KBM-7 (cell line): ENCODE measurements at places on chromosomes 5 and 9.

- no peak for DNase-seq
These were observed 422.2 kb downstream of the NR2F1-AS1 start for GRCh38 chr5:93158841-93159240.

GRCh38 chr5:62305358-62305714 is 670 bp upstream of the KIF2A start:
- no peak for DNase-seq

DNA sequence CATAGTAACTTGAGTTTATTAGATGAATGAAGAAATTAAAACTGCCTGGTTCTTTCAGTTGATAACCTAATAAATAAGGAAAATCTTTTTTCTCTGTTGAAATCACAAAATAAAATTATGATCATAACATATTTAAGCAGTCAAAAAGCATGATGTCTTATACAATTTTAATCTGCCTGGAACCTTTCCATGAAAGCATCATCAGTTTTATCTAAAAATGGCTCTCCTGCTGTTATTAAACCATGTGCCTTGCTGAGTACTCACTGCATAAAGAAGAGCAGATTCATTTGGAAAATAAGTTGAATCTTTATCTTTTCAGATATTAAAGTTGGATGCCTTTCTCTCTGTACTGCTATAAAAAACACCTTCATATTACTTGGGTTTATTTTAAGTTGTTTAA is 148.8 kb downstream of the SLC24A2 start:
- DNase-seq: no peak

DNA sequence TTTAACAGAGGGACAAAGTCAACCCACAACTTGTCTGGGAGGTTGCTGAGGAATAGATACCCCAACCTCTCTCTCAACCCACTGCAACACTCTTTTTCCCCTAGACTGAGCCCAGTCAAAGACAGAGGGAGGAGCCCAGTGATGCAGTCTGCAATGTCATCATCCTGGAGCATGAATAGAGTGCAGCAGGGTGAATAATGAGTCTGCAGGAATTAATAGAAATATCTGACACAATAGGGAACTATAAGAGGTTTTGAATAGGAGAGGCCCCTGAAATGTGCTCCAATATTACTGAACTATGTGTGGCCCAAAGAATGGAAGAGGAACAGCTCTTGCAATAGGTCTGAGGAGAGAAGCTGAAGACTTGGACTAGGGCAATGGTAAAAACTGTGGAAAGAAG is 59.1 kb downstream of the PDCD1LG2 start:
- no peak for DNase-seq

GRCh38 chr9:93346231-93347112 is 105.0 kb upstream of the FAM120A start:
- no peak for DNase-seq

DNA sequence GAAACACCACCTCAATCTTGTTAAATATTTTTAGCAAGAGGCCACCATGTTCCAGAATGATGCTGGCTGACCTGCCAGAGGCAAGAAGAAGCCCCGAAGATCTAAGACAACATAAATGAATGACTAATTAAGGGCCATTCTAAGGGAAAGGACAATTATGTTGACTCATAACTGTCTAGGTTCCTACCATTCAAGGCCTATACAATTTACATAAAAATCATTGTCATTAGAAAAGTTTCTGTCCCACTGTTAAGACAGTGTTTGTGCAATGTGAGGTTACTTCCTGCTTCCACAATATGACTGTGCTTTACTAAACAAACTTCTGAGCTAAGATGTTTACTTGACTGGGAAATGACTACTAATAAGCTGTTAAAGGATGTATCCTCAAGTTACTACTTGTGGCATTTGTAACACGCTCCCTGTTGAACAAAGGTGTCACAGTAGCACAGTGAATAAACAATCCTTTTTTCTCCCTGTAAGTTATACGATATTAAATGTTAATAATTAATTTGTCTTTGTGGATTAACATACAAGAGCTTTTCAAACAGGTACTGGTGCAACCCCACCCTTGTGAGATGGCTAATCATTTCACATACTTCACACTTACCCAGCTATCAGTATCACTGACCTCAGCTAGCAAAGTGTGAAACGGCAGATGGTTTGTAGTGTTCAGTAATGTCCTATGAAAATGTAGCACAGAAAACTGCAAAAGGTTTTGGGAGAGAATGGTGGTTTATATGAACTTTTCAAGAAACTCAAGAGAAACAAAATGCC is 195.8 kb downstream of the EFNA5 start:
- DNase-seq: no peak

GRCh38 chr9:77802515-77803293 is 154.6 kb upstream of the GNA14 start:
- no peak for DNase-seq

DNA sequence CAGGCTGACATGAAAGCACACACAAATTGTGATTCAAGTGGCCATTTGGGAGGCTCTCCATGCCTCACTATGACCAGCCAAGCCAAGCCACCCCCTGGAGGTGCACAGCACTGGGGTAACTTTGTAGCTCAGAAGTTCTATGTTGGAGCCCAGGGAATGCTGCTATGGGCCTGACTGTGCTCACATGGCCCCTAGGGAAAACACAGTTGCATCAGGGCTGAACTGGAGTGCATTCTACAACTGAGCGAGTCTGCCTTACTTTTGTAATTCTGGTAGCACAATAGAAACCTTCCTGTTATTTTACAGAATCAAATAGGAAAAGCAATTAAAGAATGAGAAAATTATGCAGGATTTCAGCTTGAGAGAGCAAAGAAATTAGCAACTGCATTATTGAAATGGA is 455.5 kb upstream of the TRPC7 start:
- DNase-seq: no peak

- DNase-seq: no peak
These were observed 9.3 kb downstream of the TPPP start for GRCh38 chr5:683551-684481.

GRCh38 chr9:79578891-79579290 is 7.1 kb downstream of the TLE4 start:
- DNase-seq: no peak

- peak; percentile 29 for DNase-seq
These were observed 84.5 kb upstream of the FREM1 start for GRCh38 chr9:14994738-14995137.

DNA sequence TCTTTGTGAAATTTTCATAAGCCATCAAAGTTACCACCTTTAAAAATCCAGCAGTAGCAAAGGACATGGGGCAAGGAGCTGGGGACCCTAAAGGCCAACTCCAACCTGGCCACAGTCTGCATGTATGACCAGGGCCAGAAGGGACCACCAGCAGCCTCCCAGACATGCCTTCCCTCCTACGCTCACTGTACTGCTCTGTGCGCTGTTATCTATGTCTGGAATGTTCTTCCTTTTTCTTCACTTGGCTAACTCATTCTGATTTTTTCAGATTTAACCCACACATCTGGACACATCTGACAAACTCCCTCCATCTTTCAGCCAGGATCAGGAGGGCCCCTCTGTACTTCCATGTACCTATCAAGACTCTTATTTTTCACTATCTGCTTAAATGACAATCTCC is 47.6 kb upstream of the TRAF1 start:
- no peak for DNase-seq

DNA sequence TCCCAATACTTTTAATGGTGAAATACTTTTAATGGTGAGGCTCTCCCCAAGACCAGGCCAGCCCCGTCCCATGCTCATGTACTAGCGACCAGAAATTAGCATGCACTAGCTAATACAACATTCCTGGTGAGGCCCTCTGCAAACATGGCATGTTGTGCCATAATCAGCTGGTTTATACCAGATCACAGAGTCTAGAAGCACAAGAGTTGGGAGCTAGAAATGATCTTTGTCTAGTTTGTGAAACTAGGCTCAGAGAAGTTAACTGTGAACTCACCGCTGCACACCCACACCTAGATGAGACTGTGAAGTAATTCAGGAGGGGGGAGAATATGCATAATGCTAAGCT is 37.4 kb downstream of the MTMR12 start:
- DNase-seq: no peak

DNA sequence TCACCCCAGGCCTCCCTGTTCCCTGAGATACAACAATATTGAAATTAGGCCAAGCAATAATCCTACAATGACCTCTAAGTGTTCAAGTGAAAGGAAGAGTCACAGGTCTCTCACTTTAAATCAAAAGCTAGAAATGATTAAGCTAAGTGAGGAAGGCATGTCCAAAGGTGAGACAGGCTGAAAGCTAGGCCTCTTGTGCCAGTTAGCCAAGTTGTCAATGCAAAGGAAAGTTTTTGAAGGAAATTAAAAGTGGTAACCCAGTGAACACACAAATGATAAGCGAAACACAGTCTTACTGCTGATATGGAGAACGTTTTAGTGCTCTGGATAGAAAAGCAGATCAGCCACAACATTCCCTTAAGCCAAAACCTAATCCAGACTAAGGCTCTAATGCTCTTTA is 39.8 kb downstream of the PTAR1 start:
- no peak for DNase-seq

- peak; percentile 76 for DNase-seq
These were observed 36.8 kb upstream of the SSBP2 start for GRCh38 chr5:81787474-81788242.

- no peak for DNase-seq
These were observed 126.2 kb upstream of the DMRT1 start for GRCh38 chr9:715300-715699.

- peak; percentile 76 for DNase-seq
These were observed 74.5 kb downstream of the CDKN2A start for GRCh38 chr9:21919377-21920362.

DNA sequence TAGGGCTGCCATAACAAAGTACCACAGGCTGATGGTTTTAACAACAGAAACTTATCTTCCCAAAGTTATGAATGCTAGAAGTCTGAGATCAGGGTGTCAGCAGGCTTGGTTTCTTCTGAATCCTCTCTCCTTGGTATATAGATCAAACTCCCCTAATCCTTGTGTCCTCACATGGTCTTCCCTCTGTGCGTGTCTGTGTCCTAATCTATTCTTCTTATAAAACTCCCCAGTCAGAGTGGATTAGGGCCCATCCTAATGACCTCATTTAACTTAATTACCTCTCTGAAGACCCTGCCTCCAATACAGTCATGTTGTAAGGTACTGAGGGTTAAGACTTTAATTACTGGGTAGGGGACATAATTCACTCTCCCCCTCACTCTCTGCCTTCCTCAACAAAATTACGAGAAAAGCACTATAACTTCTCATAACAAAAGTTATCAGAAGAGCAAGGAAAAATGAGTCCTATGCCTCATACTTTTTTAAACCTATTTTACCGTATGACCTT is 68.6 kb downstream of the DPYSL3 start:
- DNase-seq: no peak

DNA sequence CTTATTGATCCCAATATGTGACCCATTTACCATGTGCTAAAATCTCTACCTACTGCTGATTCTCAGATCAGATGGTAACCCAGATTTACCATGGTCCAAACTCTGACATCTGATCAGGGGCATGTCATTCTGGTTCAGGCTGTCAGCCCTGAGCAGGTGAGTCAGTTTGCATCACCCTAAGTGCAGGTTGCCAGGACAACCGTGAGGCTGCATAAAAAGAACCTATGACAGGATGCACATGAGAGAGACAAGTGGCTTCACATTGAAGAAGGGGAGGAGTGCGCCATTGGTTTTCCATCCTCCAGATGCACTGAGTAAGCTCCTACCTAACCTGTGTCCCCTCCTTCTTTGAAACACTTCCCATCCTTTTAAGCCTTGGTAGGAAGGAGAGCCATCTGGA is 801 bp upstream of the PRSS3 start:
- DNase-seq: no peak

GRCh38 chr9:4048441-4048840 is 251.4 kb downstream of the GLIS3 start:
- no peak for DNase-seq

DNA sequence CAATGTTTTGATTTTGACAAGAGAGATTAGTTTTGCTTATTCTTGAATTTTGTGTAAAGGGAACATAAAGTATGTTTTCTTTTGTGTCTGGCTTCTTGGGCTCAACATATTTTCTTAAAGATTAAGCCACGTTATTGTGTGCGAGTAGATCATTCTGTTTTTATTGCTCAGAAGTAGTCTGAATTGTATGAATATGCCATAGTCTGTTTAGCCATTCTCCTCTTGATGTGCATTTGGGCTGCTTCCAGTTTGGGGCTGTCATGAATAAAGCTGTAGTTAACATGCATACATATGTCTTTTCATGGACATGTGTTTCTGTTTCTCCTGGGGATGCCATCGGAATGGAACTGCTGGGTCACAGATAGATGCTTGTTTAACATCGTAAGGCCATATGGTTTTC is 198.9 kb downstream of the FANCC start:
- DNase-seq: no peak

DNA sequence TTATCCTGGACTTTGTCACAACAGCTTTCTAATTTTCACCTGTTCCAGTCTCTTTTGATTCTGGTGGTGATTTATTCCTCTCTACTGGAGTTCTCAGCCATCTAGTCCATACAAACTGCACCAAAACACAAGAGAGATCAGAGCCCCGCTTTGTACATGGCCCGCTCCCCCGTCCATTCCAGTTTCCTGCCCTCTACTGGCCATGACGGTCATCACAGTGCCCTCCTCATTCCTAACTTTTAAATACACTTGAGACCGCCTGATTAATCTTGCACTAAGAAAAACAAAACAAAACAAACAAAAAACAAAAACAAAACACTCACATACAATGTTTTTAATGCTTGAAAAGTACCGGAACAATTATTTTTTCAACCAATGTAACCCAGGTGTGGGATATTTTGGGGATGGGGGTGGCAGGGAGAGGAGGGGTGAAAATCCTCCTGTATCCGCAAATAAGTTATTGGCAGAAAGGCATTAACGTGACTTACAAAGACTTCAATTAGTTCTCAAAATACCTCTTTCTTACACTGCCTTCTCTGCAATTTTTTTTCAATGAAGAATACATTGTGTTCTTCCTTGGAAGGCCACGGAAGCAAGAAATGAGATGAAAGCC is 84.8 kb upstream of the PAM start:
- DNase-seq: peak; percentile 47

- DNase-seq: no peak
These were observed 1.8 kb downstream of the TCERG1 start for GRCh38 chr5:146448783-146449519.

DNA sequence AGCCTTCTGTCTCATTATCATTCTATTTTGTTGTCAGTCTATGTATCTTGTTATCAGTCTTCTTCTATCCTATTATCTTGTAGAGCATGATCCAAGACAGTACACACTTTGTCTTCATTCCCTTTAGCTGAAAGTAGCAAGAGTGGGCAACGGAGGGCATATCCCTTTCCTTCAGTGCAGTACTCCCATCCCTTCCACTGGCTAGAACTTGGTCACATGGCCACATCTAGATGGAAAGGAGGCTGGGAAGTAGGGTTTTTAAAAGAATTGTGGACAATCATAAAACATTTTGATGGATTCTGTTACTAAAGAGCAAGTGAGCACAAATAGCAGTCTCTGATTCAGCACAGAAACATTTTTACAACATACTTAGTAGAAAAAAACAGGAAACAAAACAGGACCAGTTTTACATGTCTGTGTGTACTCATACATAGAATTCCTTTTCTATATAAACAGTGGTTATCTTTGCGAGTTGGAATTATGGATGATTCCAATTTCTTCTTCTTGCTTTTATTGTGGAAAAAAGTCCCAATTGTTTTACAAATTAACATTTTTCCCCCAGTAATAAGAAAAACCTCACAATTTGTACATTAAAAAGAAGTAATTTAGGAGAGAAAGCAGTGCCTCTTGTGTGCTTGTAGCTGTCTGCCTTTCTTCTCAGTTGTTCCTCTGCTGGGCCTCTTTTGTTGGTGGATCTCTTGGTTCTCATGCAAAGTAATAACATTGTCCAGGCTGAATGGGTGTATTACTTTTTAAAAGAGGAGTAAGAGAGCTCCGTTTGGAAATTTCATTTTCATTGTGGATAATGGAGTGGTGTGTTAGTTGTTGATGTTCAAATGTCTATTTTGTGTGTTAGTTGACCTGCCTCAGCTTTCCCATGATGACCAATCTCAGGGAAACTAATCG is 410.9 kb upstream of the TRPC7 start:
- no peak for DNase-seq
